ENCODE measurements at places on chromosomes 3 and 15.

GRCh38 chr3:159787794-159788205 lies 200.8 kb upstream of the IL12A start:
- DNase-seq = no peak

DNA sequence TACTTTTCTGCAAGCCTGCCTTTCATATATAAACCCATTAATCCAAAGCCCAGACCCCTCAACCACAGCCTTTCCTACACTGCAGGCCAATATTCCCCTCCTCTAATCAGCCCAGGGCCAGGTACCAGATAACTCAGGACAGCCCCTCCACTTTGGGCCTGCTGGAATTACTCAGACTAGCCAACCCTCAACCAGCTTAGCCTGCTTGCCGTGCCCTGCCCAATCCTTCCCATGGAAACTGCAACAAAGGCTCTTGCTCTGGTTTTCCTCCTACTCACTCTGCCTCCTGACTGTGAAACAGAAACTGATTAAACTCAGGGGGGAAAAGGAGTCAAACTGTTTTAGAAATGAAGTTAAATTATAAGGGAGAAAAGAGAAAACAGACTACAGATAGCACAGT lies 248.1 kb downstream of the KLF13 start:
- no peak for DNase-seq

- DNase-seq = peak; percentile 10
These were observed 8.4 kb downstream of the ARMC8 start for GRCh38 chr3:138195481-138195880.

- no peak for DNase-seq
These were observed 200.7 kb downstream of the RPLP1 start for GRCh38 chr15:69653306-69653705.

- no peak for DNase-seq
These were observed 10.3 kb downstream of the ISL2 start for GRCh38 chr15:76346669-76347481.

DNA sequence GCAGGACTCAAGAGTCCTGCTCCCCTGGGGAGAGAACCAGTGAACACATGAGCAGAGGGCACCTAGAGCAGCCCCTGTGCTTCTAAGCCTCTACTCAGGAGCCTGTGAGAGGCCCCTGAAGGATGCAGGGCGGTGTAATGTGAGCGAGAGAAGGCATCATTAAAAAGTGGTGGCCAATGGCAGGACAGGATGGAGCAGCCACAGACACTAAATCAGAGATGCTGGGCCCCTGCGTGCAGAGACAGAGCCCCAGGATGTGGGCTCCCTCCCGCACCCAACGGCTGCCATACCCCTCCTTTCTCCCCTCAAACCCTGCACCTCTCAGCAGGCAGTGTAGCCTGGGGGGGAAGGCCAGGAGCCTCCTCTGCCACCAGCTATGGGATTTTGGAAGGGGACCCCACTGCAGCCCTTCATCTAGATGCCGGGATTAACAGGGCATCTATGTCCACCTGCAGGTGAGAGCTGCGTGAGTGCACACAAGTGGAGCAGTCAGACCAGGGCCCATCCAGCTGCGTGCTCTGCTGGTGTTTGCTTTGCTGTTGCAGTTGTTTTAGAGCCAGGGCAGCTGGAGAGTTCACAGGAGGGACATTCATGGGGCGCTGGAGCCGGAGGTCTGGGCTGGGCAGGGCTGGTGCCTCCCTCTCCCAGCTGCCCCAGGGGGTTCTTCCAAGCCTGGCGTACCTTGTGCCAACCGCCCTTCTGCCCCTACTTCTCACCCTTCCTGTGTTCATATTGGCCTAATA lies 5.1 kb upstream of the IQSEC1 start:
- DNase-seq = no peak

DNA sequence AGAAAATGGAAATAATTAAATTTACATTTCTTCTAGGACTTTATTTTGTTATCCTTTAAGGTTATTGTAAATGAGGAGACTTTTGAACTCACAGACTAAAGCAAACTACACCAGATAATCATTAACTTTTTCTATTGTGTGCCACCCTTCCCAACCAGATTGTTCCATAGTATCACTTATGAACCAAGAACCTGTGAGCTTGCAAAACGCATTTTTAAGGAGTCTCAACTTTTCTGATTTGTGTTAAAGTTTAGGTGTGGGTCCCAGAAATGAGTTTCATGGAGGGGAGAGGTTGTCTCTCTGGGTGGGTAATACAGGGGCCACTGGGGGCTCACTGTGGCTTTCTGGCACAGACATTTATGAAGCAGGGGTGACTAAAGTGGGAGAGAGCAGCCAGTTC lies 75.7 kb downstream of the IGF1R start:
- no peak for DNase-seq

GRCh38 chr3:42247576-42248027 lies 18.4 kb downstream of the CCK start:
- DNase-seq = no peak

DNA sequence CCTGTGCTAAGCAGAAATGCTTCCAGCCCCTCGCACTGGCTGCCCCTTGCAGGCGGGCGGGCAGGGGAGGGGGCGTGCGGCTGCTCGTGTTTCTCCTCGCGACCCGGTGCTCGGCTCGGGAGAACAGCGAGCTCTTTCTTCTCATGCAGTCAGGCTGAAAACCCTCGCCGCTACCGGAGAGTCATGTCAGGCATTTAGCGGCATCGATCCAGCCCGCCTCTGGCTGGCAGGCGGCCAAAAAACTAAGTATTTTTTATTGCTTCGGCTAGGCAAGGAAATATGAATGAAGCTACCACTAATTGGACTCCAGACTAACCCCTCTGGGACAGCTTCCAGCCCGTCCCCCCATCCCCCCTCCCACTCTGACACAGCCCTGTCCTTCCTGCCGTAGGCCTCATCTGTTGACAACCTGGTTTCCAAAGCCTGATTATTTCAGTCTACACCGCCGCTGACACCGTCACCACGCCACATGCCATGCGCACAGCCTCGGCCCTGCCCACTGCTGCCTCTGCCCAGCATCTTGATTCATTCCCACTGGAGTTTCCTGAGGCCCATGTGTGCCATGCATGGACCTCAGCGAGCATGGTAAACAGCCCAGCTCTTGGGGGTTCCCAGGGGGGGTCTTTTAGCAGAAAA lies 35.3 kb downstream of the TLE3 start:
- peak; percentile 96 for DNase-seq

GRCh38 chr3:17322106-17322793 lies 420.2 kb downstream of the TBC1D5 start:
- no peak for DNase-seq

- no peak for DNase-seq
These were observed 20.9 kb downstream of the FSTL1 start for GRCh38 chr3:120429921-120430361.

- DNase-seq = no peak
These were observed 2.6 kb upstream of the AGBL1 start for GRCh38 chr15:86077070-86077469.

- DNase-seq = no peak
These were observed 155.6 kb downstream of the GOLGA6L4 start for GRCh38 chr15:84391191-84391590.

- DNase-seq = no peak
These were observed 491.5 kb upstream of the TGFBR2 start for GRCh38 chr3:30114918-30115317.

GRCh38 chr3:190197346-190197763 lies 76.7 kb upstream of the P3H2 start:
- DNase-seq = no peak

- DNase-seq = no peak
These were observed 43.2 kb downstream of the DNAH1 start for GRCh38 chr3:52359116-52359855.

DNA sequence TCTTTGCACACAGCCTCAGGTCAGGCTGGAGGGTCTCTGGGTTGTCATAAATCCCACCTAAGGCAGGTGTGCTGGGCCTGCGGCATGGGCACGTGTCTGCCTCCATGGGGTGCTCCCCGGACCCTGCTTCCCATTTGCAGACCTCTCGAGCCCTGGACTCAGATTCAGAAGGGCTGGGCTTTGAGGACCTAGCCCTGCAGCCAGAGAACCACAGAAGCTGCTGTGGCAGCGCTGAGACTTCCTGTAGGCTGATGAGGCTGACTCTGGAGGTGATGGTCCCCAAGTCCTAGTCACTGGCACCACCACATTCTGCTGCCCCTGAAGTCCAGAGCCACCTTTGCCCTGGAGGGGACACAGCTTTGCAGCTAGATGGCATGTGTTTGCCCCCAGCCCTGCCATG lies 156.4 kb downstream of the LRRC28 start:
- no peak for DNase-seq

- peak; percentile 45 for DNase-seq
These were observed 8.4 kb upstream of the ATR start for GRCh38 chr3:142586803-142587406.

DNA sequence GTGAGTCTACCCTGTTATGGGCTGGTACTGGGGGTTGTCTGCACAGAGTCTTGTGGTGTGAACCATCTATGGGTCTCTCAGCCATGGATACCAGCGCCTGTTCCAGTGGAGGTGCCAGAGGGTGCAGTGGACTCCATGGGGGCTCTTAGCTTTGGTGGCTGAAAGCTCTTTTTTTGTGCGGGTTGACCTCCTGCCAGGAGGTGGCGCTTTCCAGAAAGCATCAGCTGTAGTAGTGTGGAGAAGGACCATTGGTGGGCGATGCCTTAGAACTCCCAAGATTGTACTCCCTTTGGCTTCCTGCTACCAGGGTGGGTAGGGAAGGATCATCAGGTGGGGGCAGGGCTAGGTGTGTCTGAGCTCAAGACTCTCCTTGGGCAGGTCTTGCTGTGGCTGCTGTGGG lies 602.6 kb downstream of the RSL24D1 start:
- no peak for DNase-seq

DNA sequence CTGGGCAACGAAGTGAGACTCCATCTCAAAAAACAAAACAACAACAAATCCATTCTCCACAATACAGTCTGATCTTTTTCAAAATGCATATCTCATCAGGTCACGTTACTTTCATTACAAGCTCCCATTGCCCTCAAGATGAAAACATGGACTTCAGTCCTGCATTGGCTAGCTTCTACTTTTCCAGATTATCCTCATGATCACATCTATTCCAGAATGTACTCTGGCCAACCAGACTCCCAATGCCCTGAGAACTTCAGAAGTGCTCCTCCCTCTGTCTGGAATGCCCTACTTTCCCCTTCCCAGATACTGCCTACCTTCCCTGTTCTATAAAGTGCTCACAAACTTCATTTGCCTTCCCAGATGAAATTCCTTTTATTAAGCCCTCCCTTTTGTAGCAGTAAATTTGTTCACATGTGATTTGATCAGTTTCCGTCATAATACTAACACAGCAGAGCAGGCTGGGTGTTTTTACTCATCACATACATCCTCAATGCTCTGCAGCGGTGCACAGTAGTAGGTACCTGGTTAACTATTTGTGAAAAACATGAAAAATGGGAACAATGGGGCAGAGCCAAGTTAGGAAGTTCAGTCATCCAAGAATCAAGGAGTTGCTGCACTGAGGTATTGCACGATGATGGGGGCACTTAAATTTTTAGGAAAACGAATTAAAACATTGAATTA lies 5.3 kb downstream of the RPL22L1 start:
- no peak for DNase-seq

DNA sequence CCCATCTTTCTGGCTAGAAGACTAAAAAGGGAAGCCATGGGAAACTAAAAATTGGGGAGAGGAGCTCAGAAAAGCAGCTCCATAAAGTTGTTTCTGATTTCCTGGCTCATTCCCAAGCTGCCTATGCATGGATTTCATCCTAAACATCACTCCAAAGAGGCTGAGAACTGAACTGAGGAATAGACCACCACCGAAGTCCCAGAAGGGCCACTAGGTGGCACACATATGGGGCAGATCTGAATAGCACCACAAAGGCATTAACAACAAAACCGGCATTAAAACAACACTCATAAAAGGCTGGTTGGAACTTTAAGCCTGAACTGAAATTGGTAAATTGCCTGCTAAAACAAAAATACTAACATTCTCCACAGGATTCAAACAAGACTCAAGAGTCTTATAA lies 106.3 kb downstream of the PLD1 start:
- peak; percentile 30 for DNase-seq

DNA sequence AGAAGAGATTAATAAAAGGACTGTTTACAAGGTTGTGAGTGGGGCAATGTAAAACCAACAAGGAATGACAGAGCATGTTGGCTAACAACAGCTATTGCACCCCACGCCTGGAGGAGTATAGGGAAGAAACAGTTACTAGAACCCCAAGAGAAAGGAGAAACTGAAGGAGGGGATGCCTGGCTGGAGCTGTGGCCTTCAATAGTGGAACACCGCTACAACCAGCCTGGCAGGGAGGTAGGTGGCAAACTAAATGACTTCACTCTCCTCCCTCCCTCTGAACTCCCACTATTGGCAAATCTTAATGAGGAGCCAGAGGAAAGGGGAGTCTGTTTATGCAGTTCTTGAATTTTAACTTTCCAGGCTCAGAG lies 7.2 kb upstream of the CD47 start:
- no peak for DNase-seq

- DNase-seq = no peak
These were observed 37.5 kb downstream of the SNAPC5 start for GRCh38 chr15:66459818-66460615.

GRCh38 chr15:43775411-43775965 lies 1.3 kb downstream of the ELL3 start:
- peak; percentile 65 for DNase-seq

DNA sequence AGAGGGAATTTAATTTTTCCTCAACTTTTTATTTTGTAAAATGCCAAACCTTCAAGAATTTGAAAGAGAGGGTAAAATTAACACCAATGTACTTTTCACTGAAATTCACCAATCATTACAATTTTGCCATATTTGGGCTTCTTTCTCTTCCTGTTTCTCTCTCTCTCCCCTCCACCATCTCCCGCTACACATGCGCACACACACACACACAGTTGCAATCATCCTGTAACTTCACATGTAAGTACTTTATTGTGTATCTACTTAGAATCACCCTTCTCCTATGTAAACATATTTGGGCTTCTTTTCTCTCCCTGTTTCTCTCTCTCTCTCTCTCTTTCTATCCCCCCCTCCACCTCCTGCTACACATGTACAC lies 7.4 kb downstream of the ARL14 start:
- no peak for DNase-seq

DNA sequence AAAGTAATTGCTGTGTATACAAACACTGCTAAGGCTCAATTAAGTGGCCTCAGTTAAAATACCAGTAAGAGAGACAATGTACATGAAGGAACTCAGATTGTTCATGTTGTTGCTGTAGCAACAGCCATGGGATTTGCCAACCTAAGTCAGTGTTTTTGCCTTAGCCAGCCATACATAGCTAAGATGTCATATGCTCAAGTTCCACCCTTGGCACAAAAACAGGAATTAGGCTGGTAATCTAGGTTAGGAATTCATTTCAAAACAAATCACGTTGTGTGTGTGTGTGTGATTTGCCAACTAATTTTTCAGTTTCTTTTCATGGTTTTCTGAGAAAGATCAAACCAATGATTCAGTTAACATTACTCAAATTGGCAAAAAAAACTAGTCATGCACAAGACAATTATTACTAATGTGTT lies 143.7 kb upstream of the KCNMB2 start:
- no peak for DNase-seq

DNA sequence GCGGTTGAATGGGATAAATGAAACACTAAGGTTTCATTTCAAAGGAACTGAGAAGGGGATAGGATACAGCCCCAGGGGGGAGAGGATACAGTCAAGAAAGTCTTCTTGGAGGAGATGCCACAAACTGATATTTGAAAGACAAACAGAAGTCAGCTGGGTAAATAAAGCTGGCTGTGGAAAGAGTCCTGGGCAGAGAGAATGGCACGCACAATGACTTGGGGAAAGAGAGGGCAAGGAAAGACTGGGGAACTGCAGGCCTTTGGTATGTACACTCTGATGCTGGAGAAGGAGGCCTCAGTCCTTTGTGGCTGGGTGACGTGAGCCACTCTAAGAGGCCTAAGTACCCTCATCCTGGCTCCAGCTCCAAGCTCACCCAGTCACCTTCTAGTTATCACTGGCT lies 45.2 kb upstream of the LMCD1 start:
- DNase-seq = no peak
